ENCODE measurements at places on chromosomes 7 and 10. TPM values are rescaled to one million over a fixed set of nuclear protein-coding genes. Genes with fewer than 3 reads are reported as not detected.

GRCh38 chr10:59801171-59801570 lies 47.9 kb upstream of the MRLN start:
- no peak overlapping the region for H3K27ac ChIP-seq
- DNase-seq = no peak
- H3K4me1 ChIP-seq = peaks cover 7% of the 10 kb centered on the region
- no peaks in the 10 kb centered on the region for H3K27me3 ChIP-seq
- H3K36me3 ChIP-seq = peaks cover 61% of the 10 kb centered on the region
- H3K4me3 ChIP-seq = no peak overlapping the region

- no peaks in the 10 kb centered on the region for H3K27me3 ChIP-seq
- no peak overlapping the region for H3K4me3 ChIP-seq
Measured at GRCh38 chr10:131997366-131998049, 15.8 kb upstream of the BNIP3 start.

- no peak for DNase-seq
- H3K27ac ChIP-seq = no peak overlapping the region
- H3K27me3 ChIP-seq = peaks cover 12% of the 10 kb centered on the region
- no peak overlapping the region for H3K4me3 ChIP-seq
Measured at GRCh38 chr7:13077466-13077865, 390.0 kb downstream of the ARL4A start.

GRCh38 chr10:67841737-67842136 lies 3.7 kb upstream of the DNAJC12 start:
- no peak overlapping the region for H3K4me3 ChIP-seq
- no peak for DNase-seq
- H3K27ac ChIP-seq = no peak overlapping the region
- no peaks in the 10 kb centered on the region for H3K36me3 ChIP-seq
- H3K27me3 ChIP-seq = no peaks in the 10 kb centered on the region

GRCh38 chr7:135620980-135621850 lies 41.1 kb upstream of the STMP1 start:
- DNase-seq = peak; percentile 45
- no peaks in the 10 kb centered on the region for H3K27me3 ChIP-seq
- peaks cover 28% of the 10 kb centered on the region for H3K36me3 ChIP-seq
- H3K4me3 ChIP-seq = no peak overlapping the region

GRCh38 chr7:98133181-98133580 lies 26.5 kb downstream of the LMTK2 start:
- peaks cover 48% of the 10 kb centered on the region for H3K4me1 ChIP-seq
- peak; percentile 41 for DNase-seq
- no peak overlapping the region for H3K4me3 ChIP-seq
- no peak overlapping the region for H3K27ac ChIP-seq

DNA sequence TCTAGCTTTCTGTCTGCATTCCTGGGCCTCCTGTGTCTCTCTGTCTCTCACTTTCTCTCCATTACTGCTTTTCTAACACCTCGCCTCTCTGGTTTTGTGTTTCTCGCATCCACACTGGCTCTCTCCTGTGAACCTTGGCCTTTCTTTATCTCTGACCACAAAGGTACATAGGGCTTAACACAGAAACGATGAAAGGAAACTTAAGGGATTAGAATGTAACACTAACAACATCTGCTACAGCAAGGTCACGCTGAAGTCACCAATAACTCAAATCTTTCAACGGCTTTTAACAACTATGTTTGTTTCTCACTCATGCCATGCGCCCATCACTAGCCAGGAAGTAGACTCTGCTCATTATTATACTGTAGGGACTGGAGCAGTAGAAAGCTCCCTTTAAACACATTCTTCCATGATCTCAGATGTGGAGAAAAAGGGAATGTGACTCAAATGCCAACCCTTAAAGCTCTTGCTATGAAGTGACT lies 9.3 kb upstream of the OR6V1 start:
- H3K36me3 ChIP-seq = no peaks in the 10 kb centered on the region
- no peak overlapping the region for H3K27ac ChIP-seq
- H3K4me3 ChIP-seq = no peak overlapping the region
- DNase-seq = no peak

- H3K27me3 ChIP-seq = no peaks in the 10 kb centered on the region
- H3K4me1 ChIP-seq = no peaks in the 10 kb centered on the region
- no peak overlapping the region for H3K27ac ChIP-seq
- H3K36me3 ChIP-seq = peaks cover 54% of the 10 kb centered on the region
- DNase-seq = no peak
Measured at GRCh38 chr10:129552119-129552518, 85.1 kb downstream of the MGMT start.

GRCh38 chr7:3201306-3201705 lies 99.7 kb upstream of the SDK1 start:
- H3K27me3 ChIP-seq = peaks cover 2% of the 10 kb centered on the region
- H3K27ac ChIP-seq = no peak overlapping the region
- no peaks in the 10 kb centered on the region for H3K36me3 ChIP-seq
- no peaks in the 10 kb centered on the region for H3K4me1 ChIP-seq
- H3K4me3 ChIP-seq = no peak overlapping the region
- DNase-seq = no peak

- H3K4me1 ChIP-seq = peaks cover 4% of the 10 kb centered on the region
- DNase-seq = no peak
- peaks cover 25% of the 10 kb centered on the region for H3K27me3 ChIP-seq
Measured at GRCh38 chr10:44385026-44385695, at the start of gene CXCL12. Gene CXCL12, minus strand, starts transcription at chr10:44385097. Its CDS starts 92 bp downstream, at chr10:44385005.

- H3K27ac ChIP-seq = no peak overlapping the region
- no peak for DNase-seq
- H3K4me1 ChIP-seq = no peaks in the 10 kb centered on the region
- no peaks in the 10 kb centered on the region for H3K36me3 ChIP-seq
- no peak overlapping the region for H3K4me3 ChIP-seq
- H3K27me3 ChIP-seq = no peaks in the 10 kb centered on the region
Measured at GRCh38 chr7:134189559-134189958, 62.4 kb downstream of the LRGUK start.

DNA sequence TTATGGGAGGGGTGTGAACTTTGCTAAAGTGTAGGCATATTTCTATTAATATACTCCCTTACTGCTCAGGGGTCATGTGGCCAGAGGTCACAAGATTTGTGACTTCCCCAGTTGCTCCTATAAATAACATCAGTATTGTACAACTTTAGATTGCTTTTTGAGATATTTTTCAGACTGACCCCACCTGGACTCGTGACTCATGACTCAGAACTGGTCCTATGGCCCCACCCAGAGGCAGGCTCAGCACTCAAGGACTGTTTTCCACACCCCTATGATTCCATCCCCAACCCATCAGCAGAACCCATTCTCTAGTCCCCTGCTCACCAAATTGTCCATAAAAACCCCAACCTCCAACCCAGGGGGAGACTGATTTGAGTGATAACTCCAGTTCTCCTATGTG lies 2.7 kb upstream of the CUL2 start:
- H3K27ac ChIP-seq = no peak overlapping the region
- peak; percentile 21 for DNase-seq
- peaks cover 22% of the 10 kb centered on the region for H3K4me1 ChIP-seq
- no peaks in the 10 kb centered on the region for H3K27me3 ChIP-seq
- H3K4me3 ChIP-seq = no peak overlapping the region

DNA sequence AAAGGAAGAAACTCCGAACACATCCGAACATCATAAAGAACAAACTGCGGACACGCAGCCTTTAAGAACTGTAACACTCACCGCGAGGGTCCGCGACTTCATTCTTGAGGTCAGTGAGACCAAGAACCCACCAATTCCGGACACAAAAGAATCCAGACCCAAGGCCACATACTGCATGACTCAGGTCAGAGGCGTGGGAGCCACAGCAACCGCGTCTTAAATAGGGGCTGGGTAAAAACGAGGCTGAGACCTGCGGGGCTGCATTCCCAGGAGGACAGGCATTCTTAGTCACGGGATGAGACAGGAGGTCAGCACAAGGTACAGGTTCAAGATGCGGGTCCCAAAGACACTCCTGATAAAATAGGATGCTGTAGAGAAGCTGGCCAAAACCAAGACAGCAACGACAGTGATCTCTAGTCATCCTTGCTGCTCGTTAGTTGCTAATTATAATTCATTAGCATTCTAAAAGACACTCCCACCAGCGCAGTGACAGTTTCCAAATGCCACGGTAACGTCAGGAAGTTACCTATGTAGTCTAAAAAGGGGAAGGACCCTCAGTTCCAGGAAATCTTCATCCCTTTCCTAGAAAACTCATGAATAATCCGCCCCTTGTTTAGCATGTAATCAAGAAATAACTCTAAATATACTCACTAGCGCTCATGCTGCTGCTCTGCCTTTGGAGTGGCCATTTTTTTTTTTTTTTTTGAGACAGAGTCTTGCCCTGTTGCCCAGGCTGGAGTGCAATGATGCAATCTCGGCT lies 19.3 kb downstream of the AP5Z1 start:
- no peak overlapping the region for H3K4me3 ChIP-seq
- H3K36me3 ChIP-seq = peaks cover 9% of the 10 kb centered on the region
- no peak for DNase-seq
- no peaks in the 10 kb centered on the region for H3K27me3 ChIP-seq
- peaks cover 3% of the 10 kb centered on the region for H3K4me1 ChIP-seq

- DNase-seq = no peak
- no peaks in the 10 kb centered on the region for H3K4me1 ChIP-seq
- no peak overlapping the region for H3K27ac ChIP-seq
- no peak overlapping the region for H3K4me3 ChIP-seq
- no peaks in the 10 kb centered on the region for H3K27me3 ChIP-seq
Measured at GRCh38 chr7:31521336-31522010, 7.6 kb downstream of the ITPRID1 start.

The TRPV6 gene
- total RNA-seq = not detected

The MINPP1 gene
- total RNA-seq = 5.3 TPM

The PPP1R9A gene
- not detected for total RNA-seq
